ENCODE measurements at places on chromosomes 12 and 14.

DNA sequence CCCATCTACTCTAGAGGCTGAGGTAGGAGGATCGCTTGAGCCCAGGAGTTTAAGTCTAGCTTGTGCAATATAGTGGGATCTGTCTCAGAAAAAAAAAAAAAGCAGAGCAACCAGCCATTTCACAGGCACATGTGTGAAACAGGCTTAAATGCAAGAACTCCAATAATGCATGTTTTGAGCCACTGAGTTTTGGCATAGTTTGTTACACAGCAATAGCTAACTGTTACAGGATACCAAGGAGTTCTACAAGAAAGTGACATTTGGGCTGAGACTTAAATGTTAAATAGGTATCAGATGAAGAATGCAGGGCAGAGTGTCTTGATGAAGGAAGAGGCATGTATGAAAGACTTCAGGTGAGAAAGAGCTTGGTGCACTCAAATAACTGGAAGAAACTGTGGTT is 240.0 kb upstream of the FOXN3 start:
- DNase-seq = no peak

- DNase-seq = no peak
Observed at GRCh38 chr14:97699026-97699425, 901.8 kb downstream of the VRK1 start.

GRCh38 chr14:84064316-84065125 is 1465.4 kb upstream of the FLRT2 start:
- peak; percentile 4 for DNase-seq

DNA sequence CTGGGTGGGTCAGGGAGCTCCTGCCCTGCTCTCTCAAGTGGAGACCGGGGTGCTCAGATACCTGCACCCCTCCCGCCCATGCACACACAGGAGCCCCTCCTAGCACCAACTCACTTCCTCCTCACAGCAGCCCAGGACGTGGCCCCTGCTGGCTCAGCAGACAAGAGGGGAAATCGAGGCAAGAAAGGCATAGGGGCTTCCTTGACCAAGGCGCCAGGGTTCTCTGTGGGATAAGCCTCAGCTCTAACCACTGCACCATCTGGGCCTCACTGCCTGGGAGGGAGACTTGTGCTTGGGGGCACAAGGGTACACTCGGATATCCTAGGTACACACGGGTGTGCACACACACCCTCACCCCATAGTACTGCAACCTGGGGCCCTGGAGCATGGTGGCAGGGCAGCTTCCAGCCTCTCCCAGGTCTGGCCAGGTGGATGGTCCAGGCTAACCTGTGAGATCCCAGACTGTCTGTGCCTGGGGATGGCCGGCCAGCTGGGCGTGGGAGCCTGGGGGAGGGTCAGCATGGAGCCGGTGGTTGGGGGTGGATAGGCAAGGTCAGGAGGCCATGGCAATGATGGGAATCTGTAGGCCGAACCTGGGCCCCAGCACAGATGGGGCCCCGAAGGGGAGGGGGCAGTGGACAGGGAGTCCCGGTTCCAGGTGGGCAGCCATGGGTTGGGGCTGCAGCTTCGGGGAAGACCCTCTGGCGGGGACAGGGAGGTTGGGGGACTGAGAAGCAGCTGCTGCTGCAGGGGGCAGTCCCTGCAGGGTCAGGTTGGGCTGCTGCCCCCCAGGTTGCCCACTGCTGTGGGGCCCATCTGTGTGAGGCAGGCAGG is 312.4 kb downstream of the TMEM121 start:
- DNase-seq = no peak

DNA sequence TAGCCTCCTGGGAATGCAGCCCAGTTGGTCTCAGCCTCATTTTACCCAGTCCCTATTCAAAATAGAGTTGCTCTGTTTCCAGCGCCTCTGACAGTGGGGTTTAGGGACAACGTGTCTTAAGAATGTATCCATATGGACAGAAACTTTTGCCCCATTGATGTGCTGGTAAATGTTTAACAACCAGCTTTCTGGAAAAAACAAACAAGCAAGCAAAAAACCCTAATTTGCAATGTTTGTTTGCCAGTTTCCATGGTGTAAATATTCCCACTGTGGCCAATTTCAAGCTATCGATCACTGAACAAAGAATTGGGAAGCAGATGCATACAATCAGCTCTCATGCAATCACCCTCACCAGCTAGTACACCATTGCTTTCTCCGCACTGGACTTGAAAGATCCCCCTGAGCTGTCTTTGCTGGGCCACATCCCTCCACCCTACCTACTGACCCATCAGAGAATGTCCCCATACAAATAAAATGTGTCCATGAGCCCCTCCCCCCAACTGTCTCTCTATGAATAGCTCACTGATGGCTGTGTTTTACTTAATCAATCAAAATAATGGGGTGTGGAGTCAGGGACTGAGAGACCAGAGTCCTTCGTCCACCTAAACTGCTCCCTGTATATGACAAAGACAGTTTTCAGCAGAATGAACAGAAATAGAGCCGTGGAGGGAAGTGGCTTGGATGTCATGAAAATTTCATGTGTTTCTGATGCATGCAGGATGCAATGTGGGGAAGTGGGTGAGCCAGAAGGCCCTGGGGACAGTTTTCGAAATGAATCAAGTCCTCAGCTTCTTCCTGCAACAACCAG is 40.8 kb downstream of the CCDC60 start:
- no peak for DNase-seq

GRCh38 chr12:119836781-119837180 is 40.3 kb downstream of the CIT start:
- DNase-seq = no peak

- no peak for DNase-seq
Observed at GRCh38 chr12:198705-199104, 15.3 kb downstream of the SLC6A12 start.

DNA sequence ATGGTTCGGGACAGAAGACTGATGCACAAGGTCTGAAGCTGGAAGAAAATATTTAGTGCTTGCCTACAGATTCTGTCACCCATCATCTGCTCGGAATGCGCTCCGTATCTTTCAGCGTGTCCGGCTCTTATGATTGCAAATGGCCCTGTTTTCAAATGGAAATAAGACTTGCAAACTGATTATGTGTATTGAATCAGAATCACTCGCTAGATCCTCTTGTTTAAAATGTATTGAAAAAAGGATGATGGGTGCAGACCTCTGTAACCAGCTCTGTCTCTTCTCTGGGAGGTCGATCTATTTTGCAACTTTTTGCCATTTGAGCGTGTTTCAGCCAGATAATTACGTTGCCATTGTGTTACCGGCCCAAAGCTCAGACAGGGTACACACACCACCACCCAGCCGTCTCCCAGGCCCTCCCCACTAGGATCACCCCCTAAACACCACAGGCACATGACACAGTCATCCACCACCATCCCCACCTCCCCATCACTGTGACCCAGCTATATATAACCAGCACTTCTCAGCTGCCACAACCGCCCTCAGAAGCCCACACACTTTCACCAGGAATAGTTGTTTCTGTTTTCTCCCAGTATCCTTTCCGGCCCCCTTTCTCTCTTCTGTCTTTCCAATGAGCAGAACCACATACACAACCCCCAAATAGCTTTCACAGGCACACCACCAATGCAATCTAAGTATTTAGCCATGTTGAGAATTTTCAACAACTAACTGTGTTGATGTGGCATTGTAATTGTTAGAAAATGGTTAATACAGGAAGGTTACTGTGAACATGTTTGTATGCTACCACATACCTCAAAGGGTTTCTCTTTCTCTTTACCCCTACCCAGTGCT is 10.7 kb downstream of the NKX2-1 start:
- peak; percentile 14 for DNase-seq

GRCh38 chr12:110688446-110689280 is at the start of gene HVCN1:
Gene HVCN1 (minus strand): TSS chr12:110689115. CDS start chr12:110683245, 5,870 bp downstream.
- peak; percentile 33 for DNase-seq

DNA sequence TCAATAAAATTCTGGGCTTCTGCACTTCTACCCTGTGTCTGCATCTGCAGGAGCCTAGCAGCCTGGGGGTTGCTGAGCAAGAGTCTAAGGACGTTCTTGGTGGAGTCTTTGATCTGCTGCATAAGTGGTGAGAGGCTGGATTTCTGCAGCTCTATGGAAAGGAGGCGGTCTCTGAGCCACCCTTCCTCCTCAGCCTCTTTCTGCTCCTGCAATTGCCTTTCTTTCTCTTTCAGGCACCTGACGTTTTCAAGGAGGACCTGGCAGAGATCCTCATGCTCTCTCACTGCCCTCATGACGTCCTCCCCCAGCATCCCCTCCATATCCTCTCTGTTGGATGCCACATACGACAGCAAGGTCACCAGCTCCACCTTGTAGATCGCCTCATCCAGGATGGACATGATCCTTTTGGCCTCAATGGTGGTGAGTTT is 13.6 kb upstream of the TPCN1 start:
- DNase-seq = no peak

DNA sequence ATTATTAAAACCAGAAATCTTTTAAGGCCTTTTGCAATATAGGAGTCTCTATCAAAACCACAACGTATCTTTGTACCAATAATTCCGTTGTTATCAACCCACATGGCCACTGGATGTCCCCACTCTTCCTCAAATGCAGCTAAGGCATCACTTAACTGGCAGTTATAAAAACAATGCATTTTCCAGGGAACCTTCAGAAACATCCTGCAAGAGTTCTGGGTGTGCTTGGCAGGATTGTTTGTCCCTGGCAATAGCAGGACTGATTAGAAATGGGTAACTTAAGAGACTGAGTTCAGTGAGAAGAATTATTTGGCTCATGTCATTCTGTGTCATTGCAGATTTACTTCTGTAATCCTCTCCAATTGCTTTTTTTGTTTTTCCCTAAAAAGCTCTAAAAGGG is 112.0 kb downstream of the SLC15A5 start:
- peak; percentile 56 for DNase-seq

GRCh38 chr12:56231184-56231582 is 1.3 kb downstream of the SLC39A5 start:
- DNase-seq = no peak

DNA sequence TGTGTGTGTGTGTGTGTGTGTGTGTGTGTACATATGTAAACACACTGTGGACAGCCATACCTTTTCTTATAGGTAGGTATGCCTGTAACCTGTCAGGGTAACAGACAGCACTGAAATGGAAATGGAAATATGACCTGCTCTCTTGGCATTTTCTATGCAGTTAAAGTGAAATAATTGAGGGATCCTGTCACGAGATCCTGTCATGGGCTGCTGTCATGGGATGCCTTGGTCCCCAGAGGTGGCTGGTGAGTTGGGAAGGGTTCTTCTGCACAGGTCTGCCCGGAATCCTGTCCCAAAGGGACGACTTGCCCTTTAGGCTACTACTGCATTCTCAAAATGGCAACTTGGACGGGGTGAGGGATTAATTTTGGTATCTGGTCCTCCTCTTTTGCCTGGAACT is 47.3 kb downstream of the ELK3 start:
- DNase-seq = no peak

DNA sequence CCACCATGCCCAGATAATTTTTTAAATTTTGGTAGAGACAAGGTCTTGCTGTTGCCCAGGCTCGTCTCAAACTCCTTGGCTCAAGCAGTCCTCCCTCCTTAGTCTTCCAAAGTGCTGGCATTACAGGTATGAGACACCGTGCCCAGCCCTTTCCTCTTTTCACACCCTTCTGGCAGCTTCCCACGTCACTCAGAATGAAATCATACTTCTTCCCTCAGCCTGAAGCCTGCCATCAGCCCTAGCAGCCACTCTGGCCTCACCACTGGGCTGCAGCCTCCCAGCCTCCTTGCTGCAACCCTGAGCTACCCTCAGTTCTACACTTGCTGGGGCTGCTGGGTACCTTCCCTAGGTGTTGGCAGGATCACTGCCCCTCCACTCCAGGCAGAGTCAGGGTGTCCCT is 18.2 kb downstream of the ANKRD9 start:
- DNase-seq = no peak

- no peak for DNase-seq
Observed at GRCh38 chr12:126811391-126811790, 1455.6 kb upstream of the TMEM132C start.

DNA sequence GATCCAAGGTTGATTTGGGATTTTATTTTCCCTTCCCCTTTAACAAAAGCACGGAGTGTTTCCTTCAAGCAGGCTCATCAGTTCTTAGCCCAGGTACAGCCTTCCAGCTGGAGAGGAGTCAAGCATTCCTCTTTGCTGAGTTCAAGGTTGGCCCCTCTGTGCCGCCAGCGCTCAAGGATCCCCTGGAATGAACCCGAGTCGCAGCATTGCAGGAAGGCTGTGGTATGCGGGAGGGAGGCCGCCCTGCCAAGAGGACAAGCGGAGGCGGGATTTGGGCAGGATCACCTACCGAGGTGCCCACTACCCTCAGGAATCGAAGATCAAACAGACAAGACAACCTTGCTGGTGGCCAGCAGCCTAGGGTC is 53.9 kb upstream of the NCOR2 start:
- peak; percentile 94 for DNase-seq

DNA sequence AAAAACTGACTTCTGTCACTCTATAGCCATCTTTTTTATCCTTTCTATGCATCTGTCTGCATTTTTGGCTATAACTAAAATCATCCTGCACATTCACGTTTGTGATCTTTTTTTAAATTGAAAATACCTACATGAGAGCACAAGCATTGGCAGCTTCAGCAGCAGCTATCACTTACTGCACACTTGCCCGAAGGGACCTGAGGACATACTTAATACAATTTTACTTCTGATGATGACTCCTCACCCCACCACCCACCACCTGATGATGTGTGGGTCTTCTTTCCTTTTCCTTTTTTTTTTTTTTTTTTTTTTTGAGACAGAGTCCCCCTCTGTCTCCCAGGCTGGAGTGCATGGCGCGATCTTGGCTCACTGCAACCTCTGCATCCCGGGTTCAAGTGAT is 160.3 kb downstream of the PRKCH start:
- no peak for DNase-seq

- no peak for DNase-seq
Observed at GRCh38 chr12:115452751-115453281, 768.8 kb upstream of the TBX3 start.

DNA sequence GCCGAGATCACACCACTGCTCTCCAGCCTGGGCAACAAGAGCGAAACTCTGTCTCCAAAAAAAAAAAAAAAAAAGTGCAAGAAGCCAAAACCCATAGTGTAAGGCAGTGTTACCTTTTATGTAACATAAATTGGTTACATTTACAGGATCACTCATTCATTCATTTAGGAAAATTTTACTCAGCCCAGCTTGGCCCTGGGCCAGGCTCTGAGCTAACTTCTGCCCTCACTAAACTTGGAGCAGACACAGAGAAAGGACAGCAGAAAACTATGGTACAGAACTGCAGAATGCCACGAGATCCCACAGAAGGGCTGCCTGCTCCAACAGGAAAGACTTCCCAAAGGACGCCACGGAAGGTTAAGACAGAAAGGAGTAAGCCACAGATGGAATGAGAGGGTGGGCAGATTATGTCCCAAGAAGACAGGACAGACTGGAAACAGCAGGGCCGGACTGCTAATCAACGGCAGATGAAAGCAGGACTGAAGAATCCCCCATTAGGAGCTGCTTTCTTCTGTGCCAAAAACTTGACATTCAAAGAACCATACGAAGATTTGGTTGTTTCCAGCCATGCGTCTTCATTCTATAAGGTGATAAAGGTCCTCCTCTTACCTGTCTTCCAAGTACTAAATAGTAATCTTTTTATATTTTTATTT is 18.9 kb downstream of the PPP1R13B start:
- peak; percentile 20 for DNase-seq
